ENCODE measurements at places on chromosomes 5 and 9.
A peak's percentile ranks its signal among the peaks of the same experiment; 100 is the strongest.

- no peak for DNase-seq
These were observed 362.4 kb upstream of the ACTBL2 start for GRCh38 chr5:57845025-57845424.

DNA sequence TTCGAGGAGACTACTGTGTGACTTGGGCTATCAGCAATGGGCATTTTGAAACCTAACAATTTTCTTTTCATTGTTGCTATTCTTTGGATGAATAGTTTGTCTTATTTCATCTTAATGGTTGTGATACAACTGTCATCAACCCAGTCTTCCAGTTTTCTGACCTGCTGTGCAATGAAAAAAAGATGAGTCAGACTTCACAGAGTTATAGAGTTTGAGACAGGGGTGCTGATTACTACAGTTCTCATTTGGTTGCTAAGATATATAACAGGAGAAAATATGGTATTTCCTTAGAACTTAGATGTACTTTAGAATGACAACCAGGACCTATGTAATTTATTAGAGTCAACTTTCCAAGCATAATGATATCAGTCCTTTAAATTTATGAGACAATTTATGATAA, 564.4 kb upstream of the NUDT12 start:
- no peak for DNase-seq

GRCh38 chr5:143456952-143457547, 53.6 kb upstream of the NR3C1 start:
- no peak for DNase-seq

DNA sequence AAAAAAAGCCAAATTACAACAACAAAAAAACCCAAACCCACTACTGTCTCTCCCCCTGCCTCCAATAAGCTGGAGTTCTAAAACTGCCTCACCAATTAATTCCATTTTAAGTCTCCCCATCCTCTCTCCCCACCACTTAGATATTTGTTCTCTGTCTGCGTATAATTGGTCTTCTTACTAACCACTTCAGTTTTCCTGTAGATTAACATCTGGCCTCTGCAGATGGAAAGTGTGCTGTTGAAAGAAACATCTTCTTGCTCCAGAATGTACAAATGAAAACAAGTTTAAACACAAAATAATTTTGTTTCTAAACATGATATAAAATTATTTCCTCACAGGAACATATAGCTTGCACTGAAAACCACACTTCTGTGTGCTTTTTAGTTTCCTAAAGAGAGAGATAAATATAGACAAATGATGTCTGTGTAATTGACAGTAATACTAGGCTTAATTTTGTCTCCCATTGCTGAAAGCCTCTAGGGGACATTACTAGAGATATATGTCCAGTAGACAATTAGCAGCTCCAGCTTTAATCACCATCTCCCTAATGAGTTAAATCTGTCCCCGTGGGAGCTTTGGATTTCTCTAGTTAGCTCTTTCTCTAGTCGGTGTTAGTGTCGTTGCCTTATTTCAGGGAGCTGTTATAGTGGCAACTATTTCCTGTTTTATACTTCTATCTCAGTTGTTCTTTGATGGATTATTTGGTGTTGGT, 164.0 kb downstream of the ARHGAP26 start:
- no peak for DNase-seq

- DNase-seq, result no peak
These were observed 15.3 kb upstream of the KLF4 start for GRCh38 chr9:107504585-107505455.

- no peak for DNase-seq
These were observed 89.4 kb downstream of the ATPSCKMT start for GRCh38 chr5:10160241-10160640.

DNA sequence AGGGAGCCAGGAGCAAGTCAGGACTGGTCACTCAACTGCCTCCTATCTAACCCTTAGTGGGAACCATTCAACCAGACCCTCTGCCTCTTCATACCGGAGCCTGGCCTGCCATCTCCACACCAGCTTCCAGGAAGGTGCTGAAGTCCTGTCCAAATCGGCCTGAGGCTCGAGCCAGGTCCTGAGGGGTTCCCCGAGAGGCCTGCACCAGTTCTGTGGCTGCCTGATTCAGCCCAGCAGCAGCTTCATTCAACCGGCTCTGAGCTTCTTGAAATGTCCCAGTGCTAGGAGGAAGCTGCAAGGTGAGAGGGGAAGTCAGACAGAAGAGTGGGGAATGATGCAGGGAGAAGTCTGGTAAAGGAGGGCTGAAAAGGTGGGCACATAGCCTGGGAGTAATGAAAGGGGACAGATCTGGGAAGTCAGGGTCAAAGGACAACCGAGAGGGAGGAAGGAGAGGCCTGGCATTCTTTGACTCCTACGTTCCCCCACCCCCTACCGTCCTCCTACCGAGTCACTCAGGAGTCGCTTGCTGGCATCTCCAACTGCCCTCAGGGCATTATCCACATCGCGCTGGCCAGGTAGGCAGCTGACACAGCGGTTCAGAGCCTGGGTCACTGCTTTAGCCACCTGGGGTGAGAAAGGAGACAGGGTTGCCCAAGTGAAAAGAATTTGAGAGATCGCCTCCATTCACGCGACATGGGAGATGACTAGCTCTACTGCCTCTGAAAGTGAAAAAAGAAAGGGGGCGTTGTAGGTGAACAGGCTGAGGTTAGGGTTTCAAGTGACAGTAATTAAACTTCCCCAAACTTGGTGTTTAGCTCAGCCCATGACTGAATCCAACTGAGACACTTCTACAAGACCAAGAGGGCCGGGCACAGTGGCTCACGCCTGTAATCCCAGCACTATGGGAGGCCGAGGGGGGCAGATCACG, 20.2 kb downstream of the TLN1 start:
- no peak for DNase-seq

DNA sequence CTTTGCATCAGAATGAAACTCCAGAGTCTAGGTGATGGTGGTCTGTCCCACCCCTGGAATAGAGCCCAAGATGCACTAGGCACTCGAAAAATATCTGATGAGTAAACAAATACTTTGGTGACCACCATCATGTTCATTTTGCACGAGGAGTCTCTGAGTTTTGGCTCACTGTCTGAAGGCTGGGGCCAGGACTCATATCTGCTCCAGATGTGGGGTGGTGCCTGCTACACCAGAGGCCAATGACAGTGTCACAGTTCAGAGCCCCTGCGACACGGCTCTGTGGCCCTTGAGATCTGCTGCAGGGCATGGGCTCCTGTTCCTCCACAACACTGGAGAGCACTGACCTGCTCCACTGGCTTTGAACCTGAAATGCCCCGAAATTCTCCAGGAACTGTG, 164.6 kb downstream of the ROR2 start:
- no peak for DNase-seq

GRCh38 chr9:133951265-133951664, 40.9 kb downstream of the VAV2 start:
- DNase-seq, result no peak

- DNase-seq, result no peak
These were observed 421.3 kb downstream of the CDH12 start for GRCh38 chr5:22431840-22432239.

DNA sequence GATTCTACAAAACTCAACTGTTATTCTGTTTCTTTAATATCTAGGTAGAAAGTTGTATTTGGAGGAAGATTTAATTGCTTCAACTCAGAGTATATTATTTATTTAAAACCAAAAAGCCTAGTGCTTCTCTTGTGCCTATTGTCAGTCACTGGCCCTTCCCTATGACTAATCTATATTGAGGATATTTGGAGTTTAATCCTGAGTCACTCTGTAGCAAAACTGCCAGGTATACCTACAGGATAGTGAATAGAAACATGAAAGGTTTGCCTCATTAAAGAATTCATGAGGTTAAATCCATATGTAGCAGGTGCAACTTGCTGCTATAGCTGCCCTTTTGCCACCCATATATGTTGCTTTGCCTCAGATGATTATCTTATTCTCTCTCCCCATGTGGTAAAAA, 15.1 kb downstream of the PLK2 start:
- DNase-seq, result no peak

- DNase-seq, result no peak
These were observed 277.3 kb downstream of the FSTL4 start for GRCh38 chr5:133334796-133335639.

DNA sequence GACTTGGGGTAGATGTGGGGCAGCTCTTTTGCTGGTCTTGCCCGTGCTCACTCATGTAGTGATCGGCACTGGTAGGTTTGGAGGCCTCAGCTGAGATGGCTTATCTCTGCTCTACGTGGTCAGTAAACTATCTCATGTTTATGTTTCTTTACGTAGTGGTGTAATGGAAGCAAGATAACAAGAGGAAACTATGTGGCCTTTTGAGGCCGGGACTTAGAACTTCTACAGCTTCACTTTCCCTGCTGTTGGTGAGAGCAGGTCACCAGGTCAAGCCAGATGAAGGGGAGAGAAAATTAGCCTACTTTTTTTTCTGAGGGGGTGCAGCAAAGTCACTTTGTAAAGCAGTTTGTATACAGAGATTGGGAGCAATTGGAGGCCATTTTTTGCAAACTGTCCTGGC, 8.5 kb downstream of the FOCAD start:
- DNase-seq, result no peak

DNA sequence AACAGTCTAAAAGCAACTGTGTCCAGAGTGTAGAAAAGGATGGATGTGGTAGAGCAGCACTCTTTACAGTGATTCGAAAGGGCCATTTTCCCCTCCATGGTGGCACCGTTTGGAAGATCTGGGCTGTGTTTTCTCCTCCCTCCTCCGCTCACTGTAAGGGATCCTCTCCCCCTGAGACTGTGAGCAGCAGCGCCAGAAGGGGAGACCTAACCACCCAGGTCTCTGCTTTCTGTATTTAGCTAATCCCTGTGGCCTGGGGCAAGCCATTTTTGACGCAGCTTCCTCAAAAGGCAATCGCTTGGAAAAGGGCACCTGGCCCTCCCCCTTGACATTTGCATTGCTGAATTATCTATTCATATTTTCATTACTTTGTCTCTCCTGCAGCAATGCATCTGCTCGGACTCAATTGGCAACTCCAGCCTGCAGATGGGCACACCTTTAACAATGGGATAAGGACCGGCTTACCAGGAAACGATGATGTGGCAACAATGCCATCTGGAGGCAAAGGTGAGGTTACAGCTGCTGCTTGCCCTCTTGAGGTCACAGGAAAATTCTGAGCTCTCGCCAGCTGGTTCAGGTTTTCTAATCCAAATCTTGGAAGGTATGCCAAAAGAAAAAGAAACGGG, 244.3 kb upstream of the WWC1 start:
- DNase-seq, result peak; percentile 84

- peak; percentile 69 for DNase-seq
These were observed 96.6 kb downstream of the PCSK1 start for GRCh38 chr5:96336351-96336985.

DNA sequence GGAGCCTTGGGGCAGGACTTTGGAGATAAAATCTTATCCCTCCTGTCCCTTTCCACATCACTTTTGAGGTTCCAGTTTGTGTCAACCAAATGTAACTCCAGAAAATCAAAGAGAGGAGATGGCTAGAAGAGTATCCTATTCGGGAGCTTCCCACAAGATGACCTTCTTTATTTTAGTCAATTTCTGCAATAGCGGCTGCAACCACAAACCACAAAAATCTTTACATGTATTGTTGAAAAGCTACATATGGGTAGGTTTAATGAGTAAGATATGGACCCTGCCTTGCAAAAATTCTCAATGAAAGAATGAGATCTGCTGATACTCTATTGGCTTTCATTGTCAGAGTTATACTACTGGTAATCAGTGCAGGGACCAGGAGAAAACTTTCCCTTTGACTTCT, 92.2 kb upstream of the MAMDC2 start:
- no peak for DNase-seq

- no peak for DNase-seq
These were observed 16.9 kb downstream of the TMEM174 start for GRCh38 chr5:73189871-73190376.
